ENCODE measurements at places on chromosomes 6 and 20. TPM values are rescaled to one million over a fixed set of nuclear protein-coding genes. Genes with fewer than 3 reads are reported as not detected.

MCUR1 gene
- polyA plus RNA-seq = 7.8 TPM

ZSCAN31 gene
- not detected for polyA plus RNA-seq

ANKEF1 gene
- 0.10 TPM for polyA plus RNA-seq

DLK2 gene
- not detected for polyA plus RNA-seq

GPX5 gene
- polyA plus RNA-seq = not detected

CST3 gene
- polyA plus RNA-seq = 1,459 TPM

ATP9A gene
- polyA plus RNA-seq = 0.01 TPM

MYCT1 gene
- not detected for polyA plus RNA-seq

OR12D1 gene
- polyA plus RNA-seq = not detected

COL20A1 gene
- polyA plus RNA-seq = not detected

MAS1 gene
- not detected for polyA plus RNA-seq

PDRG1 gene
- polyA plus RNA-seq = 3.5 TPM

WFDC12 gene
- polyA plus RNA-seq = not detected

DNA sequence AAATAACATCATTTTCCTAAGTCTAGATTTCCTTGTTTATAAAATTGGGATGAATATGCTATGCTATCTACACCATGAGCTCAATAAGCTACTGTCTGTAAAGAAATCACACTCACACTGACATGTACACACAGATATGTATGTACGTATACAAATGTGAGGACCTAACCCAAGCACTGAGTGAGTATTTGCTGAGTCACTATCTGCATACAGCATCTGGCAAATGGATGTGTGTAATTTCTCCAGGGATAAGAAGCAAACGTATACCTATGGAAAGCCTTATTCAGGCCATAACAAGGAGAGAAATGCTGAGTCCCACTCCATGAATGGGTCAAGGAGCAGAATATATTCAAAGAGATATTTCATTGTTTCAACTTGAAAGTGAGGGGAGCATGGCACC is 153.9 kb downstream of the LPA start:
- no peaks in the 10 kb centered on the region for H3K27me3 ChIP-seq
- no peak overlapping the region for H3K27ac ChIP-seq
- no peak overlapping the region for H3K4me3 ChIP-seq
- DNase-seq = no peak
- no peaks in the 10 kb centered on the region for H3K4me1 ChIP-seq
- no peaks in the 10 kb centered on the region for H3K36me3 ChIP-seq

- H3K36me3 ChIP-seq = no peaks in the 10 kb centered on the region
- no peak overlapping the region for H3K4me3 ChIP-seq
- H3K27me3 ChIP-seq = peaks cover 4% of the 10 kb centered on the region
- H3K4me1 ChIP-seq = peaks cover 11% of the 10 kb centered on the region
Observed at GRCh38 chr6:30885999-30886896, 1.9 kb downstream of the DDR1 start.

- H3K27me3 ChIP-seq = no peaks in the 10 kb centered on the region
- DNase-seq = no peak
- H3K36me3 ChIP-seq = no peaks in the 10 kb centered on the region
- H3K27ac ChIP-seq = no peak overlapping the region
Observed at GRCh38 chr6:128437685-128438084, 82.7 kb downstream of the PTPRK start.

DNA sequence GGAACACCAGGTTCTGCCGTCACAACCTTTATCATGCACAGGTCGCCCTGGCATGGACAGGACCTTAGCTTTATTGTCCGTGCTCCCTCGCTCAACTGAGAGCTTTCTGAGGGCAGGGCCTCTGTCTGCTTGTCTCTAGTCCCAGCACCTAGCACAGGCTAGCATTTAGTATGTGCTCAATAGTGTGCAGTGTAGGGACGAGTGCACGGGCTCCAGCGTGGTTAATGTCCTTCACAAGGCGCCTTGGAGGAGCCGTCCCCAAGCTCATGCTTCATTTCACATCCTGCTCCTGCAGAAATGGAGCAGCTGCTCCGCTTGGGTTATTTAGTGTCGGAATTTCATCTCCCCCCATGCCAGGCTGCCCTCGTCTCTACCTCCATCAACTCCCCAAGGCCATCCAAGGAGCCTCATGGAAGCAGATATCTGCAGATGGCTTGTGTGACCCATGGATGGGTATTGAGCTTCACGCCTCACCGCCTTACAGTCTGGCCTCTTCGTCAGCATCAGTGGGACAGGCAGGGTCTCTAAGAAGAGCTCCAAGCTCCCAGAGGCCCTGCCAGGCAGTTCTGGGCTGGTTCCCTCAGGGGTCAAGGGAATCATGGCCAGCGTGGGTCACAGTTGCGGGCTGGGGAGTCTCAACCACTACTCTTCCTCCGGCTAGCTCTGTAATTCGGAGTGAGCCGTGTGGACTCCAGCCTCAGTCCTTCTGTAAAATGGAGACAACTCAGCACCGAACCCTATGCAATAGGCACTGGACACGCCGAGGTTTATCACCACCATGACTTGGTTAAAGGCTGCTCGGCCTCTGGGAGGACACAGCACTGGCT is 60.8 kb upstream of the APCDD1L start:
- H3K36me3 ChIP-seq = no peaks in the 10 kb centered on the region
- no peaks in the 10 kb centered on the region for H3K4me1 ChIP-seq
- H3K4me3 ChIP-seq = no peak overlapping the region
- no peak overlapping the region for H3K27ac ChIP-seq
- DNase-seq = no peak

GRCh38 chr6:19128701-19129100 is 708.5 kb upstream of the ID4 start:
- DNase-seq = no peak
- H3K27ac ChIP-seq = no peak overlapping the region
- no peaks in the 10 kb centered on the region for H3K4me1 ChIP-seq
- H3K4me3 ChIP-seq = no peak overlapping the region

- no peaks in the 10 kb centered on the region for H3K4me1 ChIP-seq
- no peak for DNase-seq
- no peaks in the 10 kb centered on the region for H3K27me3 ChIP-seq
- H3K36me3 ChIP-seq = no peaks in the 10 kb centered on the region
Observed at GRCh38 chr20:33566781-33567603, 77.1 kb downstream of the CBFA2T2 start.

DNA sequence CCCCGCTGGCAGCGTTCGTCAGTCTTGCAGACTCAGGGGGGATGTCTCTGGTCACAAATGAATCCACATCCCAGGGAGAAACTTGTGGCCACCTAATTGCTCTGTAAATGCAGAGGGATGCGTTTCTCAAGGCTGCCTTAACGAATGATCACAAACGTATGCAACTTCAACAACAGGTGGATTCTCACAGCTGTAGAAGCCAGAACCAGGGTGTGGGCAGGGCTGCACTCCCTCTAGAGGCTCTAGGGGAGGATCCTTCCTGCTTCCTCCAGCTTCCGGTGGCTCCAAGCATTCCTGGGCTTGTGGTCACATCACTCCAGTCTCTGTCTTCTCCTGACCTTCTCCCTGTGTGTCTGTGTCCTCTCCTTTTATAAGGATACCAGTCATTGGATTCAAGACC is 3.3 kb upstream of the TAF4 start:
- H3K4me1 ChIP-seq = peaks cover 20% of the 10 kb centered on the region
- H3K36me3 ChIP-seq = no peaks in the 10 kb centered on the region
- no peak overlapping the region for H3K4me3 ChIP-seq
- no peaks in the 10 kb centered on the region for H3K27me3 ChIP-seq
- H3K27ac ChIP-seq = no peak overlapping the region
- DNase-seq = no peak

- no peaks in the 10 kb centered on the region for H3K4me1 ChIP-seq
- no peak overlapping the region for H3K27ac ChIP-seq
- no peaks in the 10 kb centered on the region for H3K27me3 ChIP-seq
- H3K4me3 ChIP-seq = no peak overlapping the region
- no peaks in the 10 kb centered on the region for H3K36me3 ChIP-seq
Observed at GRCh38 chr6:155093430-155093829, 98.3 kb downstream of the TIAM2 start.

GRCh38 chr6:1604158-1605003 is 5.3 kb upstream of the FOXC1 start:
- peaks cover 85% of the 10 kb centered on the region for H3K27me3 ChIP-seq
- H3K4me3 ChIP-seq = peak overlapping the region; percentile 66
- DNase-seq = no peak
- H3K36me3 ChIP-seq = no peaks in the 10 kb centered on the region
- peaks cover 38% of the 10 kb centered on the region for H3K4me1 ChIP-seq

DNA sequence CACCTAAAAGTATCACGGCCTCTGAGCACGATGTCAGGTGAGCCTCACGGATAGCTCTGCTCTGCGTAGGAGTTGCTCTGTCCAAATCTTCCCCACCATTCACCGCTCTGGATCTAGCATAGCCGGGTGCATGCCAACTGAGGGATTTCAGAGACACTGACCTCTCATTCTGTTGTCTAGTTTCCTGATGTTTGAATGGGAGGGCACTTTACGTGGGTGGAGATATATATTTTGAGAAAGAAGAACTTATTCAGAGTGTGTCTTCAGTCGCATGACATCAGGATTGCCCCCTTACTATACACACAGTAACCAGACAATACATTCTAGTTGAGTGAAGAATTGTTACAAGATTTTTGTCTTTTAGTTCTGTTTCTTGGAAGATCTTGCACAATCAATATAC is 96.5 kb upstream of the CITED2 start:
- H3K27me3 ChIP-seq = no peaks in the 10 kb centered on the region
- H3K27ac ChIP-seq = no peak overlapping the region

- H3K27ac ChIP-seq = no peak overlapping the region
- H3K36me3 ChIP-seq = no peaks in the 10 kb centered on the region
- DNase-seq = no peak
- no peaks in the 10 kb centered on the region for H3K27me3 ChIP-seq
- H3K4me3 ChIP-seq = no peak overlapping the region
Observed at GRCh38 chr6:51934098-51934497, 153.3 kb downstream of the PKHD1 start.

GRCh38 chr20:20553541-20553940 is 158.9 kb downstream of the RALGAPA2 start:
- no peaks in the 10 kb centered on the region for H3K27me3 ChIP-seq
- H3K36me3 ChIP-seq = peaks cover 11% of the 10 kb centered on the region
- no peak for DNase-seq

DNA sequence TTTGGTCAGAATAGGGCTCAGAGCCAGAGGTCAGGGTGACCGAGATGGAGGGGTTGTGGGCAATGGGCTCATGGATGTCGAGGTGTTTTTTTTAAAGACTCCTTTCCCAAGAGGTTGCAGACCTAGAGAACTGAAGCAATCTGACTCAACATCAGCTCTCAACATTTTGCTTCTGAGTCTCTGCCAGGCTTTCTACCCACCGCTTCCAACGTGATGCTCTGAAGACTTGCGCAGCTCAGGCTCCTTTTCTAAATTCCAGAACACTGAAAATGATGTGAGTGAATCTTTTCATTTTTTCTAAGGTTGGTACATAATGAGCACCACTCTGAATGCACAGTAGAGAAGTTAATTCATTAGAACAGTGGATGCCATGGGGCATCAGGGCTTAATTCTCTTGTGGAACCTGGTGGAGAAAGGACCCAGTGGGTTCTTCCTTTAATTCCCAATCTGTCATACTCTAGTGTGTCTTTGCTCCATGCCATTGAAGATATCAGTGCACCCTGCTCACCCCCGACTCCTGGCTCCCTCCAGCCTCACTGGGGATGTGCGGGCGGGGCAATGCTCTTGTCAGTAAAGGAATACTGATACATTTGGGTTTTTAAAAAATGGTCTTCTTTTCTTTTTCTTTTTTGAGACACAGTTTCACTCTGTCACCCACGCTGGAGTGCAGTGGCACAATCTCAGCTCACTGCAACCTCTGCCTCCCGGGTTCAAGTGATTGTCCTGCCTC is 17.0 kb upstream of the KIF13A start:
- no peaks in the 10 kb centered on the region for H3K4me1 ChIP-seq
- no peak overlapping the region for H3K27ac ChIP-seq
- no peaks in the 10 kb centered on the region for H3K36me3 ChIP-seq
- no peak overlapping the region for H3K4me3 ChIP-seq
- H3K27me3 ChIP-seq = no peaks in the 10 kb centered on the region

DNA sequence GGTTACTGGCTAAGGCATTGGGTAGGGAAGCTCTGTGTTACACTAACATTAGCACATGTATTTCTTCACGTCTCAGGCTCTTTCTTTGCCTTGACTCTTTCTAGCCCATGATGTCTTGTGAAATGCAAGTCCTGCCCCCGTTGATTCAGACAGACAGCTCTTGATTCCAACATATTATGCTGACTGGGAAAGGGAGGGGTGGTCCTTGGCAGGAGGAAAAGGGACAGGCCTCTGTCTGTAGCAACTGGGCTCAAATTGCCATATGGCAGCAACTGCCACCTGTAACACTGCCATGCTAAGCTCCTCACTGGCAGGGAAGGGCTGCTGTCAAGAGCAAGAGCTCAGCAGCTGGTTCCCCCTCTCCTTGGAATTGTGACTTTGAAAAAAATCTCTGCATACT is 5.7 kb upstream of the KCNK15 start:
- H3K4me3 ChIP-seq = no peak overlapping the region
- DNase-seq = no peak
- no peaks in the 10 kb centered on the region for H3K36me3 ChIP-seq
- H3K27ac ChIP-seq = no peak overlapping the region
- H3K27me3 ChIP-seq = no peaks in the 10 kb centered on the region
